Stimulated activated CD8-positive, alpha-beta memory T cell treated with anti-CD3 and anti-CD28 coated beads, Interleukin-7, amount 100 ng/mL, for 48 hours (primary cell): ENCODE measurements at places on chromosomes 16 and 17.

GRCh38 chr17:74217037-74217730 is 3.8 kb downstream of the TTYH2 start:
- no peak for DNase-seq

DNA sequence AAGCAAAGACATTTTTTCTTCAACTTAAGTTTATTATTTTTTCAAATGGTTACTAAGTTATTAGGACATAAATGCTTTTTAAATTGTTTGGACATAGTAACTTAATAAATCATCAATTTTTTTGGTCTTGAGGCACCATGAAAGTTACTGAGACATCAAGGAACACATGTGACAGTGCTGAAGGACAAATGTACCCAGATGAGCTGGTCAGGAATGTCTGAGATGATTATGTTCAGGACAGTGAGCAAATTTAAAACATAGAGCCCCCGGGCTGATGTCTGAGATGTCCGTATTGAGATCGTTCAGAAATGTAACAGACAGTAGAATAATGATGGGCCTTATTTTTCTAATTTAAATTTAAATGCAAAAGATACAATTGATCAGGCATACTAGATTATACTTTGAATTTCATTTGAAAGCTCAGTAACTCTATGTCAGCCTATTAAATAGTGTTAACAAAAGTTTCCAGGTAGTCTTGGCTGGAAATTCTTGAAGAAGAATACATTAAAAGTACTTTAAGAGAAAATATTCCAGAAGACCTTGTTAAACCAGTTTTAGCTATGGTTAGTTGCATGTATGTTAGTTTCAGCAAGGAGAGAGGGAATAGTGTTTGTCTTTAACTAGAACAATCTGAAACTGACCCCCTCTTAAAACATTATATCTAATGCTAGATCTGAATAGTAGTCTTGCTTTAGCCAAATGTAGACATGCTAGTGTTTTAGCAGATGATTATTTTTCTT is 36.4 kb downstream of the SEC14L1 start:
- DNase-seq = no peak

GRCh38 chr17:50467114-50467854 is 1.4 kb downstream of the CHAD start:
- no peak for DNase-seq

DNA sequence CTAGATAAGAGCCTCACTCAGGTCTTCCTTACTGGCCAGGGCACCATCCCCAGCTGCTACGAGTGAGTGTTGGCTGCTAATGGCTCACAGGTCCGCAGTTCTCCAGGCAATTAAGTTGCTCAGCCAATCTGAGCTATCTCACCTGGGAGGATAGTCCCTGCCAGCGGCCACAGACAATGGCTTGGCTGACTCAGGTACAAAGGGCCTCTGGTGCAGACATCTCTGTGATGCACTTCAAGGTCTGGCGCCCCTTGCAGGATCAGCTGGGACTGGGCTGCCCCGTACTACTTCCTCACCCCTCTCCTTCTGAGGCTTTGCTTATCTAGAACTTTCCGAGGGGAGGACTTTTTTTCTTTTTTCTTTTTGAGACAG is 49.2 kb upstream of the EMP2 start:
- DNase-seq = no peak
